GM03348 (cell line): ENCODE measurements at places on chromosomes 2 and 18.

DNA sequence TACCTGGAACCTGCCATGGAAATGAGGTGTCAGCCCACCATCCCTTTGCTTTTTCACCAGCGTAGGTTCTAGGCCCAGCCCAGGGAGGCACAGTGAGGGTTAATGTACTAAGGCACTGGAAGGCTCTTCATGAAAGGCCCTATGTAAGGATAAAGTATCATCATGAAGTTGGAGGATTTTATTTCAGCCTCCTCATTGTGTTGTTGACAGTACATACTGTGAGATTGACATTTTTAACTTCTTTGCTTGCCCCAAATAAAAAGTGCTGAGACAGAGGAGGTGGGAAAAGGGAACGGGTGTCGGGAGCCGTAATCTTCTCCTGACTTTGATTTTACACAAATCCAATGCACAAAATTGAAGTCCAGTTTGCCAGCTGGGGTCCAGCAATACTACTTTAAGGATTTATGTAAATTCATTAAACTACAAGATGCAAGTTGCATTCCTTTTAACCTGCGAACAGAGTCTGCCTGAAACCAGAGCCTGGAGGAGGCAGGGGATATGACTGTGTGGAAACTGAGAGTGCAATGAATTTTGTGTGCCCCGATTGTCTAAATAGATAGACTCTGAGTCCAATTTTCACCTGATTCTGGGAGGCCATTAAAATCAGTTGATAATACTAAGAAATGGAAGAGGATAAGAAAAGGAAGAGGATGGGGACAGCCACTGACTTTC, 5.4 kb upstream of the NCKAP5 start:
- no peak for DNase-seq

DNA sequence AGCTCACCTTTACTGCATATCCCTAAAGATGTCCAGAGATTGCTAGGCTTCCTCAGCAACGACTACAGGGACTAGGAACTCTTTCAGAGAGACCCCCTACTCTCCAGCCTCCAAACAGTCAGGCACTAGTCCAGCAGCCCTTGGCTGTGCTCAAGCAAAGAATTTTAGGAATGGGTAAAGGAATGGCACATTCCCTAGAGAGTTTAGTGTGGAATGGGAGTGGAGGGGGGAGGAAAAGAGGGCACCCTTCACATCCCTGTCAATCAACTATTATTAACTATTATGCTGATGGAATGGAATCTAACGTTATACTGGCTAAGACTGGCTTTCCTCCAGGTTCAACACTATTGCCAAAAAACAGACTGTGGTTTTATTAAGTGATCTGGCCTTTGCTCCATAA, 64.8 kb downstream of the IKZF2 start:
- DNase-seq, result peak; percentile 60

DNA sequence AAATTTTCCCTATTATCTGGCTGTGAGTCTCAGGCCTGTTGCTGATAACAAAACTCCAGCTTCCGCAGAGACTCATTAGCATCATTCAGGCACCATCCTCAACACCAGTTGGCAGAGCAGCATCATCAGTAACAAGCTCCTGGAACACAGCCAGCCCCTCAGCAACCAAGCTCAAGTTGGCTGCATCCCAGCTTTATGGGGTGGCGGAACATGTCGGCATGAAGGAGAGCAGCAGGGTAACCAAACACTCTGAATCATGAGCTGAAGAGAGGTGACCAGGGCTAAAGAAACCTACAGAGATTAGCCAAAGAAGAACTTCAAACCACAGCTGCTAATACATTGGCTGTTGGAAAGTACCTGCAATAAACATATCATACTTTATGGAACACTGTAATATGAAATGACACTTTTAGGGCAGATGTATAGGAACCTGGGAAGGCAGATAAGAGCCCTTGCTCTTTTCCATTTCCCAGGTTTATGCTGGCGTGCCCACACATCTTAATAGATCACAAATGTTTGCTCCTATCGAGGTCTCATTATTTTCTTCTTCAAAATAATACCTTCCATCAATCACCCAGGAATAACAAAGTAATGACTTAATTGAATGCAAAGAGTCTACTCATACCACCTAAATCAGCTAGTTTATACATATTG, 63.8 kb downstream of the PDE11A start:
- DNase-seq, result peak; percentile 13

DNA sequence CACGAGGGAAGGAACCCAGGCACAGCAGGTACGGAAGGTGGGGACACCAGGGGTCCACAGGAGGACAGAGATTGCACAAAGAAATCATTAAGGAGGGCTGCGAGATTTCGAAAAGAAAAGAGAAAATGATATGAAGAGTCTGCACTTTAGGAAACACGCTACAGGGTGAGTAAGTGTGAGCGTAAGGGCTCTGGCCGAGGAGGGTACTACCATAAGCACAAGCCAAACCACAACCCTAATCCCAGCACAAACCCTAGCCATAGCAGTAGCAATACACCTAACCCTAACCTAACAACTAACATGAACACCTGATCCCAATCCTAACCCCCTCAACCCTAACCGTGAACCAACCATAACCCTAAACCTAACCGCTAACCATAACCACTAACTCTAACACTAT, 104.0 kb downstream of the ZNF516 start:
- no peak for DNase-seq

DNA sequence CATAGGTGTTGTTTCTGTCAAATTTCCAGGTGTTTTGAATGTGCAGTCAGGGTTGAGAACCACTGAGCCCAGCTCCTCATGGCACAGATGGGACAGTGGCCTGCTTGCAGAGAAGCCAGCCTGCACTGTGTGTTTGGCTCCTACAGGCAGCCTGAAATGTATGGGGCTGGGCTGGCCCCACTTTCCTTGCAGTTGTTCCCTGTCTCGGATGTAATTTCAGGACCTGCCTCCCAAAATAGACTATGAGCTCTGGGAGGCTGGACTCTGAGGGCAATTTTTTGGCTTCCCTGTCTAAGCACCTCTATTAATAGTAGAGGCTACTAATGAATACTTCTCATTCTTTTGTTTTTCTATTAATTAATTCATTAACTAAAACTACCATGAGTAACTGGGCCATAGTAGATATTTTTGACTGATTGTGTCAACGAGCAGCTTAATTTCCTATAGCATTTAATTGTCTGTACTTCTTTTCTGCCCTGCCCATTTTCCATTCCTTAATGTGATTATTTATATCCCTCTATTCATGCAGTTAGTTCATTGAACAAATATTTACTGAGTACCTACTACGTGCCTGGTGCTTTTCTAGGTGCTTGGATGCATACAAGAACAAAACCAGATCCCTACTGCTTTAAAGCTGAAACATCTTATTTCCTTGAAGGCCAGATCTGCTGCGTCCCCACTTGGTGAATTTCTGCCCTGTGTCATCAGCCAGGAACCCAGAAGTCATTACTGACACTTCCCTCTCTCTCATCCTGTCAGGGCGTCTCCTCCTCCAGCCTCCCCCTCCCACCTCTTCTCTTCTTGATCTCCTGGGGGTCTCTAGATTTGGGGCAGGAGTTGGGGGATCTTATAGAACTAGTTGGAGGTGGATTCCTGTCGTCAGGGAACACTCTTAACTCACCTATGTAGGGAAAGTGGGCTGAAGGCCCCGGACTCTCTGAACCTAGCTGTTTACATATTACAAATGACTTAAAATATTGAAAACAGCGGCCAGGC, 16.3 kb downstream of the DYSF start:
- DNase-seq, result no peak

GRCh38 chr18:74268175-74268574, 23.6 kb downstream of the CYB5A start:
- no peak for DNase-seq

DNA sequence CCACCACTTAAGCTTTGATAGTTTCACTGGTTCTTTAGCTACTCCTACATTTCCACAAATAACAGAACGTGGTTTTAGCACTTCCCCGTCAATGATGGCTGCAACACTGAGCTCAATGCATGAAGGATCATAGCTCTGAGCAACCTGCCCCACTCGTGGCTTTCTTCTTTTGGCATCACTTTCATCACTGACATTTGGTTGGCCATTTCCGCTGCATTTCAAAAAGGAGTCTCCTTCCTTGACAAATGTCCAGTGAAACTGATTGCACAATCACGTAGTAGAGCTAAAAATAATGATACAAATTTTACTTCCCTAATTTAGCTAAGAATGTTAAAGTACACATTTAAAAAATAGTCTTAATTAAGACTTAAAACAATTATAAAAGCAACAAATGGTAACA, 205.2 kb upstream of the HDAC4 start:
- DNase-seq, result no peak

GRCh38 chr2:112867701-112868631, 31.4 kb upstream of the IL1B start:
- DNase-seq, result no peak

DNA sequence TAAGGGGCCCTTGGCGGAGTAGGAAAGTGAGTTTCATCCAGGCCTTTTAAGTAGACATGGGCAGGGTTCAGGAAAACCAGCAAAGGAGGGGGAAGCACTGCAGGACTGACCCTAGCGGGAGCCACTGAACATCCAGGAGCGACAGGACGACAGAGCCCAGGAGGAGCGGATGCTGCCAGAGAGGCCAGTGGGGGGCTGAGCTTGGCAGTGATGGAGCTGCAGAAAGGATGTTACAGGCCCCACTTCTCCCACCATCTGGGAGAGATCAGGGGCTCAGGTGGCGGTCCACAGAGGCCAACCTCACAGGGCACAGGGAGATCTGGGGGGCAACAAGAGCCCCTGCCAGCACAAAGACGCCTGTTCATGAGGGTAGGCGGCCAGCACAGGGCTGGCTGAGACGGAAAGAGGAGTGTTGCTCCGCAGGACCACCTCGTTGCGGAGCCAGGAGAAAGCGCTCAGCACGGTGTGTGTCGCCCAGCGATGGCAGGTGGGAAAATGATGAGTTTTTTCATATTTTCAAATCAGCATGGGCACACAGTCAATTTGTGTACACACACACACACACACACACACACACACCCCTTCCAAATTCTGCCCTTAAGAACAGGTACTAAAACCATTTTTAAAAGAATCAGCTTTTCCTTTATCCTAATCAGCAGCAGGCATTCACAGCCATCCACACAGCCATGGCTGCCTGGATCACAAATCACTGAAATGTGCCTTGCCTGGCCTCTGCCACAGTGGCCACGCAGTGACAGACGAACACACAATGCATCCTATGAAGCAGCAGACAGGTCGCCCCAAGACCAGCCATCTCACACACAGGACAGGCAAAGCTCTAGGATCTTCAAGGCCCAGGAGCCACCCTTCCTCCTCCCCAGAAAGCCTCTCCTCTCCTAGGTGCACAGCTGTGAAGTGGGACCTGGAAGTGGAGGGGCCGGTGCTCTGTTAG, 63.2 kb downstream of the NDUFA10 start:
- DNase-seq, result no peak

GRCh38 chr2:43251171-43251731, 24.8 kb upstream of the ZFP36L2 start:
- peak; percentile 72 for DNase-seq

DNA sequence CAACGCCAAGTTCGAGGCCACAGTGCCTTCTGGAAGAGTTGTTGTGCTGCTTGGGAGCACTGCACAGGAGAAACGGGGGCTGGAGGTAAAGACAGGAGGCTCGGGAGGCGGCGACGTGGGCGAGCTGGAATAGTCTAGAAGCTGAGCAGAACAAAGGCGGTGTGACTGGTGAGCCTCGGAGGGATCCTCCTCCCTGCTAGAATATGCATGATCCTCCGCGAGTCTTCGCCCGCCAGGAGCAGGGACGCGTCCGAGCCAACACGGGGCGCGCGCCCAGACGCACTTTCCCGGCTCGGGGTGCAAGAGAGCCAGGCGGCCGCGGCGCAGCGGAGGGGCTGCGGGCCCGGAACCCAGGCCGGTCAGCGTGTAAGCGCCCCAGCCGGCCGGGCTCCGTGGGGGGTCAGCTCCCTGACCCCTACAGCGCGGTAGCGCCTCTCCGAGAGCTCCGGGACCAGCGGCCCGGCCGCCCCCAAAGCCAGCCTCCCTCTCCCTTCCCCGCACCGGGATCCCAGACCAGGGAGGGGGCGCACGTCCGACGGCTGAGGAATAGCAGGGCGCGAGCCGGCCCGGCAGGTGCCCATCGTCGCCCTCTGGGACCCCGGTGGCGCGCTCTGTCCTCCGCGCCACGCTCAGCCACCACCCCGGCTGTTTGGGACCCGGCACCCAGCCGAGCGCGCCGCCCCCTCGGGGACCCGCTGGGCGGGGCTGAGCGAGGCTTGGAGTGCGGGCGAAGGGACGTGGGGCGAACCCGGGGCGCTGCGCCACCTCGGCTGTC, 62.5 kb downstream of the GNAL start:
- no peak for DNase-seq

GRCh38 chr2:36680012-36680411, 16.5 kb upstream of the VIT start:
- DNase-seq, result no peak

DNA sequence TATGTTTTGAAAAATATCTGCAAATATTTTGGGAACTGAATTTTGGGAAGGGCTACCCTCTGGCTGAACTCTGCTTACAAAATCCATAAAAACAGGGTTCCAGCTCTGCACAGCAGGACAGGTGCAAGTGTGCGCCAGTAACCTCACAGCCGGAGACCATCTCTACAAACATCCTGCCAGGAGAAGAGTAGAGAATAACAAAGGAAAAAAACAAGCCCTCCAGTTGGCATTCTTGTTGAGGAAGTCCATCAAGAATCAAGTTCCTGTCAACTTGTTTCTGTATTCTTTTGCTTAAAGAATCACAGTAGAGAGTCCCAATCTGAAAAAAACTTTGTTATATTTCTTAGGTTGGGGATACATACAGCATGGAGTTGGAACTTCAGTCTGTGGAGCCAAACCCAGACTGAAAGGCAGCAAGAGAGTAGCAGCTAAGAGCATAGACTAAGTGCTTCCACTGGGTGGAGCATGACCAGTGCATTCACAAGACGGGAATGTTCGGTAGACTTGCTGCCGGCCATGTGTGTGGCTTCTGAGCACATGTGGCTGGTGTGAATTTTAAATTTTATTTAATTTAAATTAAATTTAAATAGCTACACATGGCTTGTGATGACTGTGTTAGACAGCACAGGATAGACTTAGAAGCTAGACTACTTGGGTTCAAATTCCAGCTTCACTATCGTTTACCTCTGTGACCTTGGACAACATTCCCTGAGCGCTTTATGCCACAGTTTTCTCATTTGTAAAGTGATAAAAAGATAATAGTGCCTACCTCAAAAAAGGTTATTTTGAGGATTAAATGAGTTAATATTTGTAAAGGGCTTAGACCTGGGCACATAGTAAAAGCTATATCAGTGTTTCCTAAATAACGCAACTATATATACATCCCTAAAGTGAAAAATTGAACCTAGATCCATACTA, 41.9 kb downstream of the SPTBN1 start:
- peak; percentile 23 for DNase-seq

DNA sequence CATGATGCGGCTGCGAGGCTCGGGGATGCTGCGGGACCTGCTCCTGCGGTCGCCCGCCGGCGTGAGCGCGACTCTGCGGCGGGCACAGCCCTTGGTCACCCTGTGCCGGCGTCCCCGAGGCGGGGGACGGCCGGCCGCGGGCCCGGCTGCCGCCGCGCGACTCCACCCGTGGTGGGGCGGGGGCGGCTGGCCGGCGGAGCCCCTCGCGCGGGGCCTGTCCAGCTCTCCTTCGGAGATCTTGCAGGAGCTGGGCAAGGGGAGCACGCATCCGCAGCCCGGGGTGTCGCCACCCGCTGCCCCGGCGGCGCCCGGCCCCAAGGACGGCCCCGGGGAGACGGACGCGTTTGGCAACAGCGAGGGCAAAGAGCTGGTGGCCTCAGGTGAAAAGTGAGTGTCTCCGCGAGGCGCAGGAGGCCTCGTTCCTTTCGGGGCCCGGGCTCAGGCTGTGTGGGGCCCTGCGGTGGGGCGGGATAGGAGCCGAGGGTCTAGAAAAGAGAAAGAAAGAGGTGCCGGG, 520 bp downstream of the GLS start:
- DNase-seq, result peak; percentile 31
